ENCODE measurements at places on chromosomes 11 and 22. TPM values are rescaled to one million over a fixed set of nuclear protein-coding genes. Genes with fewer than 3 reads are reported as not detected.
A peak's percentile ranks its signal among the peaks of the same experiment; 100 is the strongest.

DNA sequence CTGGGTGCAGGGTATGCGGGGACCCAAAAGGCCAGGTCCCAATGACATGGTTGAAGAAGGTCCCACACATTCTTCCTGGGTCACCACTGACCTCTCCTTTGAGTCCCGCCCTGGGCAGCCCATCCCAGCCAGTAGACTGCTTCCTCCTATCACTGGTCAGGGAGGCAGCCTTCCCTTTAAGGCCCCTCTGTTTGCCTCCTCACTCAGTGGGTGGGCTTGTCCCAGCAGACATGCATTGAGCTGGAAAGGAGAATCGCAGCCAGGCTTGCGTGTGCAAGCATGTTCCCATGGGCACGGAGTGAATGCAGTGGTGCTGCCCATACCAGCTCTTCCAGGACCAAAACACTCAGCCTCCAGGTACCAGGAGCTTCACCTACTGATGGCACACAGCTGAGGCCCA is 162.4 kb upstream of the SYT13 start:
- DNase-seq, result no peak

DNA sequence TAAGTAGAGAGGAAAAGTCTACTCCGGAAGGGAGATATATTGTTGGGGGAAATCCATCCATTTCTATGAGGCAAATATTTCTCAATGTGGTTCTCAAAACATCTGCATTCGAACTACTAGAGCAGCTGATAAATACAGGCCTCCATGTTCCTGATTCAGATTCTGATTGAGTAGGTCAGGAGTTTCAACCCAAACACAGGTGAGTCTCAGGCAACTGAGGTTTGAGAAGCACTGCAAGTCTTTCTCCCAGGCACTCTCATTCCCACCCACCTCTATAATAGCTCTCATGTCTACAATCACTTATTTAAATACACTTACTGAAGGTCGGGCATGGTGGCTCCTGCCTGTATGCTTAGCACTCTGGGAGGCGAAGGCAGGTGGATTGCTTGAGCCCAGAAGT is 14.7 kb upstream of the ASPHD2 start:
- DNase-seq, result no peak

GRCh38 chr11:72735495-72736027 is 16.6 kb downstream of the ARAP1 start:
- DNase-seq, result no peak

GRCh38 chr22:24134090-24134846 is 47.0 kb upstream of the SUSD2 start:
- DNase-seq, result no peak

GRCh38 chr11:133903875-133904817 is 52.6 kb downstream of the IGSF9B start:
- DNase-seq, result no peak

GRCh38 chr11:68652683-68653156 is 31.6 kb upstream of the GAL start:
- DNase-seq, result no peak

DNA sequence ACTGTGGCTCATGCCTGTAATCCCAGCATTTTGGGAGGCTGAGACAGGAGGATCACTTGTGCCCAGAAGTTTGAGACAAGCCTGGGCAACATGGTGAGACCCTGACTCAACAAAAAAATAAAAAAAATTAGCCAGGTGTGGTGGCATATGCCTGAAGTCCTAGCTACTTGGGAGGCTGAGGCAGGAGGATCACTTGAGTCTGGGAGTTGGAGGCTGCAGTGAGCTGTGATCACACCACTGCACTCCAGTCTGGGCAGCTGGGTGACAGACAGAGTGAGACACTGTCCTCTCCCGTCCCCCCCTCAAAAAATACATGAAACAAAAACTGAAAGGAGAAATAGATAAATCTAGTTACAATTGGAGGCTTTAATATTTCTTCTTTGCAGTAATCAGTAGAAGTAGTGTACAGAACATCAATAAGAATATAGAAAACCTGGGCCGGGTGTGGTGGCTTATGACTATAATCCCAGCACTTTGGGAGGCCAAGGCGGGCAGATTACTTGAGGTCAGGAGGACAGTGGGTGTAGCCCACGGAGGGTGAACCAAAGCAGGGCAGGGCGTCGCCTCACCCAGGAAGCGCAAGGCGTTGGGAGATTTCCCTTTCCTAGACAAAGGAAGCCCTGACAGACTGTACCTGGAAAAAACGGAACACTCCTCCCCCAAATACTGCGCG is 19.6 kb upstream of the DLAT start:
- DNase-seq, result no peak

- peak; percentile 91 for DNase-seq
Observed at GRCh38 chr11:3091846-3092602, 34.8 kb upstream of the CARS1 start.

- no peak for DNase-seq
Observed at GRCh38 chr11:103902994-103903393, 133.4 kb upstream of the DDI1 start.

- no peak for DNase-seq
Observed at GRCh38 chr22:19197997-19198865, 19.7 kb upstream of the SLC25A1 start.

- DNase-seq, result no peak
Observed at GRCh38 chr11:86486261-86487030, 111.8 kb downstream of the CCDC81 start.

- DNase-seq, result no peak
Observed at GRCh38 chr11:69307871-69308431, 14.0 kb downstream of the MYEOV start.

- no peak for DNase-seq
Observed at GRCh38 chr11:30147293-30147692, 83.5 kb upstream of the FSHB start.

GRCh38 chr22:49213731-49214352 is 613.8 kb downstream of the BRD1 start:
- DNase-seq, result no peak

Gene TRIM49
- total RNA-seq, result under 0.01 TPM

Gene OR52N4
- total RNA-seq, result not detected

Gene MAJIN
- total RNA-seq, result not detected

Gene STIM1
- 16.3 TPM for total RNA-seq

Gene POU2AF1
- total RNA-seq, result not detected

Gene CHRM1
- 14.3 TPM for total RNA-seq
